ENCODE measurements at places on chromosomes 11 and 22. TPM values are rescaled to one million over a fixed set of nuclear protein-coding genes. Genes with fewer than 3 reads are reported as not detected.

TSPAN32 gene
- 1.3 TPM for polyA plus RNA-seq

TRIM49 gene
- polyA plus RNA-seq, result not detected

OR10D3 gene
- not detected for polyA plus RNA-seq

AMOTL1 gene
- 38.4 TPM for polyA plus RNA-seq

CKAP5 gene
- 79.9 TPM for polyA plus RNA-seq

ZNF280B gene
- polyA plus RNA-seq, result 5.0 TPM

SNU13 gene
- polyA plus RNA-seq, result 134 TPM

OTOG gene
- 0.27 TPM for polyA plus RNA-seq

C11orf52 gene
- polyA plus RNA-seq, result 0.85 TPM

LDHAL6A gene
- 1.3 TPM for polyA plus RNA-seq

TRIM51G gene
- not detected for polyA plus RNA-seq

OR5A1 gene
- 0.05 TPM for polyA plus RNA-seq

NXPE4 gene
- 0.14 TPM for polyA plus RNA-seq

TP53AIP1 gene
- polyA plus RNA-seq, result 0.08 TPM

SCGB1C1 gene
- not detected for polyA plus RNA-seq

VPREB3 gene
- polyA plus RNA-seq, result 0.84 TPM

C22orf23 gene
- polyA plus RNA-seq, result 7.0 TPM

MPZL3 gene
- polyA plus RNA-seq, result 6.8 TPM

CTSW gene
- polyA plus RNA-seq, result 1.3 TPM

GRK2 gene
- polyA plus RNA-seq, result 43.3 TPM

THAP12 gene
- polyA plus RNA-seq, result 78.3 TPM

POTEH gene
- not detected for polyA plus RNA-seq

MED19 gene
- 24.4 TPM for polyA plus RNA-seq

C22orf42 gene
- polyA plus RNA-seq, result not detected

PLAAT3 gene
- polyA plus RNA-seq, result 23.0 TPM
